NCI-H1694 (cell line): ENCODE measurements at places on chromosomes 1 and 21.

GRCh38 chr1:88237058-88237457 is 447.0 kb upstream of the PKN2 start:
- DNase-seq: no peak

- DNase-seq: no peak
Measured at GRCh38 chr1:10857687-10858086, 61.2 kb upstream of the CASZ1 start.

- DNase-seq: no peak
Measured at GRCh38 chr1:180167721-180168467, 13.2 kb downstream of the QSOX1 start.

DNA sequence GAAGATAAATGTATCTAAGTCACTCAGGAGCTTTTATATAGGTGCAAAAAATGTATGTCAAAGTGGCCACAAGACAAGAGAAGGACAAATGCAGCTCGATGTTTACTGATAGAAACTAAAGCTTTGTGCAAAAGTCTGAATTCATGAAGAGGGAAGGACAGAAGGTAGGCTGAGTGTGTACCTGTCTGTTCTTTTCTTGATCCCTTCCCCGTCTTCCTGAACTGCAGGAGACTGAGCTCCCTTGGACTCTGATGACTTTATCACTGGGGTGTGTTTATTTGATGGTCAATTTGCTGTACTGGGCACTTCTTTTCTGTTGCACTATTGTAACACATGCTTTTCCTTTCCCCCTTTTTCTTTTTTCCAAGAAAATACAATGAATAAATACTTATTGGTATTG is 25.4 kb downstream of the ITGB3BP start:
- DNase-seq: no peak

DNA sequence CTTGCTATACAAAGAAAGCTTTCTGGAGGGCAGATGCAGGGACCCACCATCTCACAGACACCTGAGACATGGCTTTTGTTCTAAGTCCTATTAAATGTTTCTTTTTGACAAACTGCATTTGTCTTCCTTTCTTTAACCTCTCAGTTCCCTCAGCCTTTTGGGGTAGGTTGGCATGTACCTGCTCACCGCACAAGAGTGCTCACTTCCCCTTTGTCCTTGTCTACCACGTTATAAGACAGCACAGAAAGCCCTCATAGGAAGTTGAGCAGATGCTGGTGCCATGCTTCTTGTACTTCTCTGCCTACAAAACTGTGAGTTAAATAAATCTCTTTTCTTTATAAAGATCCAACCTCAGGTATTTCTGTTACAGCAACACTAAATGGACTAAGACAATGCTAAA is 31.9 kb upstream of the RGS21 start:
- no peak for DNase-seq
